ENCODE measurements at places on chromosomes 16 and 17. TPM values are rescaled to one million over a fixed set of nuclear protein-coding genes. Genes with fewer than 3 reads are reported as not detected.

SOST gene
- not detected for total RNA-seq

GRCh38 chr17:32927201-32927723 lies 691 bp upstream of the TMEM98 start:
- DNase-seq: no peak

RNF222 gene
- total RNA-seq: not detected

GRCh38 chr17:50154604-50155003 lies 4.1 kb upstream of the PPP1R9B start:
- no peak for DNase-seq

GRCh38 chr17:48542114-48542656 lies 2.7 kb downstream of the HOXB2 start:
- DNase-seq: no peak

- DNase-seq: no peak
These were observed 126.6 kb downstream of the OR1D5 start for GRCh38 chr17:2936771-2937321.

- no peak for DNase-seq
These were observed 350.2 kb downstream of the FOXL1 start for GRCh38 chr16:86928523-86929011.

CD68 gene
- 1.6 TPM for total RNA-seq

- DNase-seq: no peak
These were observed 75.7 kb upstream of the TMEM132E start for GRCh38 chr17:34503528-34504195.

DNA sequence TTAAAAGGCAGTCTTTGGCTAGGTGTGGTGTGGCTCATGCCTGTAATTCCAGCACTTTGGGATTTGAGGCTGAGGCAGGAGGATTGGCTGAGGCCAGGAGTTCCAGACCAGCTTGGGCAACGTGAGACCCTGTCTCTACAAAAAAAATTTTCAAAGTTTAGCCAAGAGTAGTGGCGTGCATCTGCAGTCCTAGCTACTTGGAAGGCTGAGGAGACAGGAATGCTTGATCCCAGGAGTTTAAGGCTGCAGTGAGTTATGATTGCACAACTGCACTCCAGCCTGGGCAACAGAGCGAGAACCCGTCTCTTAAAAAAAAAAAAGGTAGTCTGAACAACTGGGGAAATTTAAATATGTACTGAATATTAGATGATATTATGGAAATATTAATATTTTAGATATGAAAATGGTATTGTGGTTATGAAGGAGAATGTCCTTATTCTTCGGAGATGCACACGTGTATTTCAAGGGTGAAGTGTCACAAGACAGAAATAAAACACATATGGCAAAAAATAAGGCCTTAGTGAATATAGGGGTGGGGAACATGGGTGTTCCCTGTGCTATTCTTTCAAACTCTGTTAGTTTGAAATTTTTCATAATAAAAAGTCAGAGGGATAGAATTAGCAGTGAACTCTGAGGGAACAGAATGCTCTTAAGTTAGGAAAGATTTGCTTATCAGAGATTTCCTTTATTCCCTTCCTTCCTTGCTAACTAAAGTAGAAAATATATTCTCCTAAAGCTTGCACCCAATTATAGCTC lies 144.7 kb downstream of the CDK5R1 start:
- no peak for DNase-seq

GRCh38 chr16:81142864-81143263 lies 46.7 kb upstream of the GCSH start:
- DNase-seq: no peak

- DNase-seq: no peak
These were observed 8.9 kb downstream of the TLE7 start for GRCh38 chr16:71432906-71433305.

LPO gene
- total RNA-seq: not detected

MMP28 gene
- total RNA-seq: 0.68 TPM

OR2C1 gene
- 0.16 TPM for total RNA-seq

TBKBP1 gene
- 18.3 TPM for total RNA-seq

GRCh38 chr17:34451313-34451712 lies 88.3 kb upstream of the CCL1 start:
- no peak for DNase-seq

EXOSC6 gene
- 41.6 TPM for total RNA-seq

KRTAP17-1 gene
- not detected for total RNA-seq

DNA sequence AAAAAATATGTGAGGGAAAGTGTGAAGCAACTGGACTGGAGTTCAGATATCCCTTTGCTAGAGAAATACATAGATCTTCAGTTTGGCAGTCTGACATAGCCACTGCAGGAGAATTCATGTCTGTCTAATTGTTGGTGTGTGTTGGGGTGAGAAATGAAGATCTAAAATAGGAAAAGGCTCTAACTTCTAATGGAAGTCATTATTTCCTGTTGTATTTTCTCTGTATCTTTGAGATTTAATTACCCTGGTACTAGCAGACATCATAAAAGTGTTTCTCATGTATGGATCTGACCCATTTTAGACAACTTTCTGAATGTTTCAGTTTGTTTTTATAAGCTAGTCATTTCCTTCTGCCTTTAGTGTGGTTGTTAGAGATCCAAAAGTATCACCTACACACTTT lies 128.3 kb downstream of the NLK start:
- no peak for DNase-seq

GRCh38 chr17:81027038-81027437 lies 7.9 kb upstream of the BAIAP2 start:
- DNase-seq: no peak

SOCS1 gene
- total RNA-seq: 1.7 TPM

ANKRD40CL gene
- total RNA-seq: not detected

SLC6A4 gene
- not detected for total RNA-seq

GRCh38 chr16:30780549-30780948 lies 6.5 kb downstream of the ZNF629 start:
- no peak for DNase-seq

GRCh38 chr16:89187770-89188392 lies 12.5 kb downstream of the SLC22A31 start:
- no peak for DNase-seq

GNGT2 gene
- total RNA-seq: not detected

ZNF18 gene
- total RNA-seq: 7.5 TPM

- DNase-seq: no peak
These were observed 82.1 kb downstream of the KSR1 start for GRCh38 chr17:27538156-27538955.

DNA sequence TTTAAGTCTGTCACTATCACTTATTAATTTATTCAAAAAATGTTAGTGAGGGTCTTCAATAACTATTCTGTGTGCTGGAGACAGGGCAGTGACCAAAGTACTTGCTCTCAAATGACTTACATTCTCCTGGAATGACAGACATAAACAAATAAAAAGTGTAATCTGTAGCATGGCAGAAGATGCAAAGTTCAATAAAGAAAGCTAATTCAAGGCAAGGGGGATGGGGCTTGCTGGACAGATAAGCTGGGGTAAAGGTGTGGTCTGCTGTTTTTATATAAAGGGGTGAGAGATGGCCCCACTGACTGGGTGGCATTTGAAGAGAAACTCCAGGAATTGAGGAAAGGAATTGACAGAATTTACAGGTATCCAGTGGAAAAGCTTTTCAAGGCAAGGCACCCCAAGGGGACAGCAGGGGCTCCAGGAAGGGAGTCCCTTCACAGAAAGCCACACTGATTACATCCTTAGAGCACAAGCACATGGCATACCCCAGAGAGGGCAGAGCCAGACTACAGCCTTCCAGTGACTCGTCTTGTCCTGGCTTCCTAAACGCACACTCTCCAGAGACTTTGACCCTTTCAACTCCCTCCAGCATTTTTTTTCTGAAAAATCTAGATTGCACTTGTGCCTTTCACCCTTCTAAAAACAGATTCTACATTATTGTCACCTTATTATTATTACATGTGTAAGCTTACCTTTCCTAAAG lies 123.7 kb upstream of the HS3ST3A1 start:
- no peak for DNase-seq

DNA sequence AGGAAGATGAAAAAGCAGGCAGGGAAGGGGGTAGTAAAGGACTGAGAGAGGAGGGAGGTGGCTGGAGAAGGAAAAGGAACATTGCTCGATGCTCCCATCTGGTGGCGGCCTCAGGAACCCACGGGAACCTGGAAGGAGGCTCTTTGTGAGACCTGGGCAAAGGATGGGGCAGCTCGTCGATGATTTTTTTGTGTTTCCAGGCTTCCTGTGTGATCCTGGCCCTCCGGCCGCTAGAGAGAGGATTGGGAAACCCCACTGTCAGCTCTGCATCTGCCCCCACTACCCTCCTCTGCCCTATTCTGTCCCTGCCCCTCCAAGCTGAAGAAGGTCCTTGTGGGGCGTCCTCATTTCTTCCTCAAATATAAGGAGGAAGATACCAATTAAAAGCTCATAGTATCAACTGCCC lies 6.6 kb downstream of the WFIKKN2 start:
- DNase-seq: peak; percentile 79

GRCh38 chr17:8064561-8065019 lies 22.9 kb downstream of the ALOX12B start:
- DNase-seq: no peak

DNA sequence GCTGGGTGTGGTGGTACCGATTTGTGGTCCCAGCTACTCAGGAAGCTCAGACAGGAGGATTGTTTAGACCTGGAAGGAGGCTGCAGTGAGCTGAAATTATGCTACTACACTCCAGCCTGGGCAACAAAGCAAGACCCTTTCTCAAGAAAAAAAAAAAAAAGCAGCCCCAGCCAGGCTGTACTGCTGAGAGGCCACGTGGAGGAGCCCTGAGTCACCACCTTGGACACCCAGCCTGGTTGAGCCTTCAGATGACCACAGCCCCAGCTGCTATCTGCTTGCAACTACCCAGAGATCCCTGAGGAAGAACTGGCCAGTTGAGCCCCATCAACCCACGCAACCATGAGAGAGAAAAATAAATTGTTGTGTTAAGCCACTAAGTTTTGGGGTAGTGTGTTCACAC lies 23.6 kb upstream of the GPRC5C start:
- DNase-seq: no peak

DNA sequence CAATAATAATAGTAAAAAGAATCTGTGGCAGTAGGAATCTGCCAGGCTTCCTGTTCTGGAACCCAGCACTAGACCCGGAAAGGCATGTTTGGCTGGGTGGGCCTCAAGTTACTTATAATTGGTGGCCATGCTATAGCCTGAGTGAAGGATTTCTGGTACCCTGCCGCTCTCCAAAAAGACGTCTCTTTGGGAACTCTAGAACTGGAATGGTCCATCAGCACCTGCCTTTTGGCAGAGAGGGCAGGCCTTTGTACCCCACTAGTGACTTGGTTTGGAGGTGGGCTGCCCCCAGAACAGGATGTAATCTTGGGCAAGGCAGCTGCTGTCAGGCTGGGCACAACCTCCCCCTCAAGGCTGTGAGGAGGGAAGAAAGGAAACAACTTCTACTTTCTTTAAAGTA lies 29.3 kb upstream of the ST6GALNAC1 start:
- no peak for DNase-seq

PPP1R27 gene
- total RNA-seq: not detected

C17orf107 gene
- total RNA-seq: 1.8 TPM

- DNase-seq: peak; percentile 4
These were observed 45.1 kb downstream of the SOX9 start for GRCh38 chr17:72165867-72166439.

DNA sequence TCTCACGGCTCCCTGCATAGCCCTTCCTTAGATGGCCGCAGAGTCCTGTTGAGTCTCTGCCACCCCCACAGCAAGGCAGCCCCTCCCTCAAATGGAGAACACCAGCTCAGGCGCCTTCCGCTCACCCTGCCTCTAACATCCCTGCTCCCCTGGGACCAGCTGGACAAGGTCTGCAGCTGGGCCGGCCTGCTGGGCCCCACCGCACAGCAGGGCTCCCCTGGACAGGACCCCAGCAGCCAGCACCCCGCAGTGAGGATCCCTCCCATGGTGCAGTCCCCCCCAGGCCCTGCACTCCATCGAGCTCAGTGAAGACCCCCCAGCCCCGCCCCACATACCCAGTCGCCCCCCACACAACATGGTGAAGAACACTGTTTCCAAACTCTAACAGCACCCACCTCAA lies 10.2 kb downstream of the ATP2A3 start:
- DNase-seq: no peak

- DNase-seq: no peak
These were observed 17.4 kb downstream of the ARHGAP27 start for GRCh38 chr17:45414990-45415881.

DNA sequence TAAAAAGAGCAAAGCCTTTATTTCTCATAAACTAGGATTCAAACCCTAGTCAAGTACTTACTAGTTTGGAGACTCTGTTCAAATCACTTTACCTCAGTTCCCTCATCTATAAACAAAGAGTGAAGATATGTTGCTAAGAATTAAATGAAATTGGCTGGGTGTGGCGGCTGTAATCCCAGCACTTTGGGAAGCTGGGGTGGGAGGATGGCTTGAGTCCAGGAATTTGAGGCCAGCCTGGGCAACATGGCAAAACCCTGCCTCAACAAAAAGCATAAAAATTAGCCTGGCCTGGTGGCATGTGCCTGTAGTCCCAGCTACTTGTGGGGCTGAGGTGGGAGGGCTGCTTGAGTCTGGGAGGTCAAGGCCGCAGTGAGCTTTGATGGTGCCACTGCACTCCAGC lies 114.5 kb upstream of the CREBBP start:
- no peak for DNase-seq

- no peak for DNase-seq
These were observed 502 bp downstream of the FAAP100 start for GRCh38 chr17:81551458-81552243.

GRCh38 chr16:17578981-17579874 lies 108.5 kb upstream of the XYLT1 start:
- peak; percentile 81 for DNase-seq

- no peak for DNase-seq
These were observed 55.1 kb upstream of the LGALS9 start for GRCh38 chr17:27575912-27576252.

GRCh38 chr17:49862781-49863331 lies 15.0 kb upstream of the TAC4 start:
- DNase-seq: no peak

DNA sequence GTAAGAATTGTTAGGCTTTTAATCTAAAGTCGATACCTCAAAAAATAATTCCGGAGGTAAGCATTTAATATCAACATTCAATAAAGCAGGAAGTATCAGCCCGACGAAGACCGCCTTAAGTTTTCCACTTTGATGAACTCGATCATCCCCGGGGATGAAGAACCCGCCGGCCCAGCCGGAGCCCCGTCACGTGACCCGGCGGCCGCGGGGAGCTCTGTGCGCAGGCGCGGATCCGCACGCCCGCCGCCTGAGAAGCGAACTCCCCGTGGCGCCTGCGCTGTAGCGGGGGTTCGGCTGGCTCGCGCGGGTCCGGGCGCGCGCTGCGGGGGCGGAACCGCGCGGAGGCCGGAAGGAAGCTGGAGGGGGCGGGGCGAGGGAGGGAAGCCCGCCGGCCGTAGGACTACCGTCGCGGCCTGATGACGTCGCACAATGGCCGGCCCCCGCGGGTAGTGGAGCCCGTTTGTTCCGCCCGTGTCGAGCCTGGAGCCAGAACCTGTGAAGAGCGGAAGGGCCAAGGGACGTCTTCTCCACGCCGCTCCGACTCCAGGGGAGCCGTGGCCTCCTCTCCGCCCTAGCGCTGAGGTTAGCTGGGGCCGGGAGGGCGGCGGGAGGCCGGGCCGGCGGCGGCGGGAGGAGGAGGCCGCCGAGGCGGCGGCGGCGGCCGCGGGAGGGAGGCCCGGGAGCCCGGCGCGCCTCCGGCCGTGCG lies at the start of gene ZC3H18:
Gene ZC3H18 (plus strand): TSS at position 419 of the 706 bp plus-strand sequence. CDS start 6,721 bp downstream, outside the sequence.
- DNase-seq: peak; percentile 95

GRCh38 chr17:3892095-3892998 lies 506 bp downstream of the CAMKK1 start:
- DNase-seq: peak; percentile 48

All from neural crest cell (in vitro differentiated cells).